Neural crest cell (in vitro differentiated cells): ENCODE measurements at places on chromosomes 4 and X.

- H3K27me3 ChIP-seq, result no peaks in the 10 kb centered on the region
- H3K4me1 ChIP-seq, result peaks cover 6% of the 10 kb centered on the region
- no peak overlapping the region for H3K27ac ChIP-seq
- no peak overlapping the region for H3K4me3 ChIP-seq
- H3K36me3 ChIP-seq, result no peaks in the 10 kb centered on the region
- no peak for DNase-seq
Observed at GRCh38 chr4:146398404-146398803, 123.3 kb downstream of the SLC10A7 start.

GRCh38 chr4:64520421-64520820 is 111.2 kb upstream of the TECRL start:
- H3K4me1 ChIP-seq, result no peaks in the 10 kb centered on the region
- no peak overlapping the region for H3K27ac ChIP-seq
- no peak overlapping the region for H3K4me3 ChIP-seq
- H3K27me3 ChIP-seq, result no peaks in the 10 kb centered on the region

GRCh38 chr4:83536362-83537272 is 709 bp downstream of the GPAT3 start:
- no peaks in the 10 kb centered on the region for H3K36me3 ChIP-seq
- H3K4me1 ChIP-seq, result peaks cover 15% of the 10 kb centered on the region
- DNase-seq, result peak; percentile 6
- H3K27ac ChIP-seq, result no peak overlapping the region
- peaks cover 74% of the 10 kb centered on the region for H3K27me3 ChIP-seq

GRCh38 chr4:112766422-112766821 is 129.5 kb downstream of the LARP7 start:
- no peak overlapping the region for H3K27ac ChIP-seq
- peaks cover 16% of the 10 kb centered on the region for H3K4me1 ChIP-seq
- H3K4me3 ChIP-seq, result no peak overlapping the region
- DNase-seq, result peak; percentile 20
- no peaks in the 10 kb centered on the region for H3K27me3 ChIP-seq

DNA sequence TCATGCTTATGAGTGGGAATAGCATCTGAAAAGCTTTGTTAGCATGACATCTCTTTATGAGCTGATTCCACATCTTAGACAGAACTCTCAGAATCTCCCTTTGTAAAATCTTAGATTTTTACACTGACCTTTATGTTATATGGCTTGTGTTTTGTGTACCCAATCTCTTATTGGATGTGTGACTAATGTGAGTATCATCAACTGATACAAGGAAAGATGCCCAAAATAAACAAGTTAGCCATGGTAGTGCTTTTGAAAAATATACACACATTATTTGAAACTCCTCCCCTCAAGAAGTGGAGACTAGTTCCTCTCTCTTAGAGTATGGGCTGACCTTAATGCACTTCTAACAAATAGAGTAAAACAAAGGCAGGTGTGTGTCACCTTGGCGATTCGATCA is 160.1 kb upstream of the NRK start:
- DNase-seq, result no peak
- no peaks in the 10 kb centered on the region for H3K27me3 ChIP-seq
- H3K36me3 ChIP-seq, result no peaks in the 10 kb centered on the region
